ENCODE measurements at places on chromosomes 3 and 15. TPM values are rescaled to one million over a fixed set of nuclear protein-coding genes. Genes with fewer than 3 reads are reported as not detected.
A peak's percentile ranks its signal among the peaks of the same experiment; 100 is the strongest.

- DNase-seq, result no peak
These were observed 11.5 kb downstream of the TCF12 start for GRCh38 chr15:56929933-56930332.

DNA sequence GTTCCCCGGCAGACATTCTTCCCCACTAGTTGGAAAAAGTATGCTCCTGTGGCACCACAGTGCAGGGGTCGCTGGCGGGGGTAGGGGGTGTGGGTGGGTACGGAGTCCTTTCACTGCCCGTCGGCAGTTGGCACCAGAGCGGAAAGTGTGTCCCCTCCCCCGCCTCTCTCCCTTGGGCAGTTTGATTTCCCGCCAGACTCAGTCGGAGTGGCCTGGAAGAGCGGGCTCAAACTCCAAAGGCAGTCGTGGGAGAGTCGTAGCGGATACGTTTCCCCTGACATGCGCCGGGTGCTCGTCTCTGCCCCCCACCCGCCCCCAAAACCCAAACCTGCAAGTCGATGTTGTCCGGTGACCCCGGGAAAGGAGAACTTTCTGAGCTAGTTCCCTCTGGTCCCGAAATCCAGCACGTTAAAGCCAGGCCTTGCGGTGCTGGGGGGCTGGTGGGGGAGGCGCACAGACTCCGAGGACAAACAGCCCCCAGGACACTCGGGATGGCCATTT is 4.4 kb upstream of the FOXB1 start:
- no peak for DNase-seq

- DNase-seq, result no peak
These were observed 247.7 kb upstream of the GADL1 start for GRCh38 chr3:31142139-31142538.

DNA sequence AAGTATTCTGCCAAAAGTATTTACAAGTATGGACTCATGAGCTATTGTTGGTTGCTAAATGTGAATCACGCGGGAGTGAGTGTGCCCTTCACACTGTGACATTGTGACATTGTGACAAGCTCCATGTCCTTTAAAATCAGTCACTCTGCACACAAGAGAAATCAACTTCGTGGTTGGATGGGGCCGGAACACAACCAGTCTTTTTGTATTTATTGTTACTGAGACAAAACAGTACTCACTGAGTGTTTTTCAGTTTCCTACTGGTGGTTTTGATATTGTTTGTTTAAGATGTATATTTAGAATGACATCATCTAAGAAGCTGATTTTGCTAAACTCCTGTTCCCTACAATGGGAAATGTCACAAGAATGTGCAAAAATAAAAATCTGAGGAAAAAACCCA is 30.3 kb downstream of the SYNM start:
- DNase-seq, result no peak

- DNase-seq, result no peak
These were observed 6.8 kb upstream of the AMOTL2 start for GRCh38 chr3:134381076-134381475.

GRCh38 chr3:66703501-66703900 is 202.7 kb upstream of the LRIG1 start:
- DNase-seq, result no peak

DNA sequence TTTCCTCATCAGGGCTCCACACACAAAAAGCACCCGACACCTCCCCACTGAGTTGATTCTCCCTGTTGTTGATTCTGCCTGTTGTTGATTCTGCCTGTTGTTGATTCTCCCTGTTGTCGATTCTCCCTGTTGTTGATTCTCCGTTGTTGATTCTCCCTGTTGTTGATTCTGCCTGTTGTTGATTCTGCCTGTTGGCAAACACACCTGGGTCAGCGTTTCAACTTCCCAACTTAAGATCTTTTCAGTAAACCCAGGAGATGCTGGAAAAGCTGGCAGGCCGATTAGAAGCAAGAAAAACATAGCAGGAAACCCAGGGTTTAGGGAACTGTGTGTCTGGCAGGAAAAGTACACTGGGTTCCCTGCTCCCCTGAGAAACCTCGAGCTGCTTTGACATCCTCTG is 47.9 kb downstream of the TNK2 start:
- DNase-seq, result no peak

- DNase-seq, result no peak
These were observed 102.0 kb downstream of the SST start for GRCh38 chr3:187568171-187568570.

- DNase-seq, result no peak
These were observed 25.2 kb downstream of the PIGB start for GRCh38 chr15:55344206-55344605.

DNA sequence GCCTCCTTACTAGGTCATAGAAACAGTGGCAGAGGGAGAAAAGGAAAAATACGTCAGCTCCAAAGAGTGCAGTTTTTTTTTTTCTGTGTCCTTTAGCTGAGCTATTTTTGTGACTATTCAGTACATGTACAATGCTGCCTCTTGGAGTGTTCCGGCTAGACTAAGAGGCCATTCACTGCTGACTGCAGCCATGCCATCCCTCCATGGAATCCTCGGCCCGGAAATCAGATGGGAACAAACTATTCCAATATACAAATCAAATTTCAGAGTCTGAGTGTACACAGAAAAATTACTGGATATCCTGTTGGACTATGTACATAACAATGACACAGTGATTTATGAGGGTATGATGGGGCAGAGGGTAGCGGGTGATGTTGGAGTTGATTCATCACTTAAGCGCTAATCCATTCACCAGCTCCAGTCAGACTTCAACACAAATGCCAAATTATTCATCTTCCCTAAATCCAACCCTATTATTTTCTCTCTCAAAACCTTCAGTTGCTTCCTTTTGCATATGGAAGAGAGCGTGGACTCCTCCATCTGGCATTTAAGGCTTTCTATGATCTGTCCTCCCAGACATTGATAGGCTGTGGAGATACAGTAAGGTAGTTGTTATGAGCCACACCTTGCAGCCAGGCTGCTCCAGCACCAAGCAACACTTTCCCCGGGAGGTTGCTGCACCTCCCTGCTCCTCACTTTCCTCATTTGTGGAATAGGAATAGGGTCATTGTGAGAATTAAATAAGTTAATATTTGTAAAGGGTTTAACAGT is 109.1 kb downstream of the LPP start:
- DNase-seq, result peak; percentile 95

DNA sequence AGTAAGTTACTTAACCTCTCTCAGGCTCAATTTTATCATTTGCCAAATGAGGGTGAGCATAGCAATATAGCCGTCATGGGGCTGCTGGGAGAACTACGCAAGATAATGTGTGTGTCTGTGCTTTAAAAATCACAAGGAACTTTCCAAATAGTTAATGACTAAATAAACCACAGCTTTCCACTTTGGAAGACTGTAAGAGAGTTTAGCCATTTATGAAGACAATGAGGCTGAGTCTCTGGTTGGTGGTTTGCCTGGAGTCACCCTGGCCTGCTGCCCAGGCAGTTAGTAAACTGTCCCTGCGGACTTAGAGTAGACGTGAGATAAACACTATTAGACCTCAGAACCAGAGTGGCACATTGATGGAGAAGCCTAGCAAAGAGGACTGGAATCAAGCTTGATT is 357.7 kb downstream of the CLSTN2 start:
- DNase-seq, result no peak

GRCh38 chr3:117681619-117682018 is 972.0 kb downstream of the TUSC7 start:
- DNase-seq, result no peak

- DNase-seq, result no peak
These were observed 138.9 kb downstream of the DUT start for GRCh38 chr15:48470096-48470495.

DNA sequence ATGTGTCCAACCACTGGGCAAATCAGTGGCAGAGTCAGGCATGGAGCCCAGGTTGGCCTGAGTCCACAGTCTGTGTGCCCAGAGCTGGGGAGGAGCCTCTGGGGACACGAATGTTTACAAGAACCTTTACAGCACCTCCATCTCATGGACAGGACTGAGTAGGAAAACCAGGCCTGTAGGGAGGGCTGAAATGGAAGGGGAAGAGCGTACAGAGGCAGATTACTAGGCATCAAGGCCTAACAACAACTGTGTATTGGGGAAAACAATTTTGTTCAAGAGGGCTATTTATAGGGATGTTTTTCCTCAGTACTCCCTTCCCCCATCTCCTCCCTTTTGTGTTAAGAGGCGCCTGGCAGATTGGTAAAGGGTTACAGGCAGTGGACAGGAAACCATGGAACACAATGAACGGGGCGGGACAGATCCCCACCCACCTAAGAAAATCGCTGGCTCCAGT is 15.1 kb upstream of the ARHGAP31 start:
- peak; percentile 80 for DNase-seq

- no peak for DNase-seq
These were observed 8.3 kb downstream of the MINAR1 start for GRCh38 chr15:79440355-79440908.

DNA sequence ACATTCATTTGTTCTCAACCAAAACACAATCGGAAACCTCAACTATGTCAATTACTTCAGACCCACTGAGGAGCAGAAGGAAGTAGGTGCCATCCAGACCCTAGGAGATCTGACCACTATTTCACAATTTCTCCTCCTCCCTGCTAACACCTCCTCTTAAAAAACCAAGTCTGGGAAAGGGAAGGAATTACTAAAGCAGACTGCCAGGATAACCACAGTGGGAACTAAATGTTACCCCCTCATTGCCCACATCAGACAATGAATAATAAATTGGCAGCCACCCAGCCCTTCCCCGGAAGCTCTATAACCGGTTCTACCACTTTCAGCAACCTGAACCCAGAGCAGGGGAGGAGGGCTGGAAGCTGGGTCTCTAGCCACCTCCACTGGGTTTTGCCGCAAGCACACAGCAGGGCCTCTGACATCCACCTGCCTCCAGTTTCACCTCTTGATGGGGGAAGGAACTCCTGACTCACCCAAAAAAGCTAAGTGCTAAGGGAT is 17.6 kb downstream of the C15orf62 start:
- no peak for DNase-seq

GRCh38 chr3:183966361-183966791 is 51.3 kb downstream of the ABCC5 start:
- no peak for DNase-seq

- no peak for DNase-seq
These were observed 62.2 kb downstream of the SEC22A start for GRCh38 chr3:123263941-123264340.

GRCh38 chr15:96867992-96868391 is 537.5 kb downstream of the NR2F2 start:
- DNase-seq, result no peak

- no peak for DNase-seq
These were observed 118.1 kb downstream of the TBC1D2B start for GRCh38 chr15:77959432-77959879.

- DNase-seq, result no peak
These were observed 193.1 kb downstream of the XXYLT1 start for GRCh38 chr3:195077611-195078540.

Gene ZNF502
- 2.6 TPM for total RNA-seq

Gene FAM3D
- total RNA-seq, result 0.18 TPM

Gene CDHR4
- total RNA-seq, result not detected

Gene AP3B2
- not detected for total RNA-seq

Gene TBCCD1
- total RNA-seq, result 12.4 TPM

Gene SMCO1
- total RNA-seq, result not detected

Gene PLCL2
- total RNA-seq, result 13.1 TPM

Gene DISP2
- 3.9 TPM for total RNA-seq

Gene BCL2A1
- total RNA-seq, result not detected
